RKO (cell line): ENCODE measurements at places on chromosomes 7 and 10.
A peak's percentile ranks its signal among the peaks of the same experiment; 100 is the strongest.

- no peak for DNase-seq
Measured at GRCh38 chr7:14073988-14074387, 84.5 kb upstream of the ETV1 start.

GRCh38 chr7:115047958-115048720 is 126.2 kb downstream of the MDFIC start:
- DNase-seq = no peak

DNA sequence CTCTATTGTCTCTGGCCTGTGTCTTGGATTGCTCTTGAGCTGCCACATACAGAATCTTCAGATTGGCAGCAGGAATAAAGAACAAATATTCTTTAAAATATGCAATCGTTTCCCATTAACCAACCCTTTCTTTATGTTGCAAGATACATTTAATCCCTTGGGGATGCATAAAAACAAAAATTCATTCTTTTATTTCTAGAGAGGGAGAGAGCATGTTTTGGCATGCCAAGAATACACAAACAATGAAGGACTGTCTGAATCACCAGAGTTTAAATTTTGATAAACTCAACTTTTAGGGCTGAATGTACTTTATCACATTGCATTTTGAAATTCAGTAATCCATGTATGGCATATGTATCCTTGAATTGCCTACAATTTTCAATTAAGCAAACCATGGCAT is 154.3 kb upstream of the SEMA3D start:
- DNase-seq = no peak

- DNase-seq = no peak
Measured at GRCh38 chr7:29957521-29958310, 31.9 kb downstream of the SCRN1 start.

GRCh38 chr10:89853781-89854191 is 152.4 kb downstream of the KIF20B start:
- no peak for DNase-seq

DNA sequence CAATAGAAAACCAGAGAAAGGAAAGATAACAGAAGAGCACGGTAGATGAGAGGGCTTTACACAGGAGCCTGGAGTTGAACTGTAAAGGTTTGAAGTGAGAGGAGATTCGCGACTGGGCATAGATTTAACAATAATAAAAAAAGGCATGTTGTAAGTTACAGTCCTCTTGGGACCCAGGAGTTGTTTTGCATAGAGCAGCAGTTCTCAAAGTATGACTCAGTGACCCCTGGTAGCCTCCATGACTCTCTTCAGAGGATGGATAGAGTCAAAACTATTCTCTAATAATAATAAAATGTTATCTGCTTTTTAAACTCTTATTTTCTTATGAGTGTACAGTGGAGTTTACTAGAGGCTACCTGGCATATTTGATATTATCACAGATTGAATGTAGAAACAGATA is 262.3 kb downstream of the SORCS3 start:
- DNase-seq = no peak

- peak; percentile 55 for DNase-seq
Measured at GRCh38 chr7:27155816-27156507, 513 bp downstream of the HOXA7 start.

GRCh38 chr7:84113286-84113685 is 81.3 kb downstream of the SEMA3A start:
- DNase-seq = no peak

DNA sequence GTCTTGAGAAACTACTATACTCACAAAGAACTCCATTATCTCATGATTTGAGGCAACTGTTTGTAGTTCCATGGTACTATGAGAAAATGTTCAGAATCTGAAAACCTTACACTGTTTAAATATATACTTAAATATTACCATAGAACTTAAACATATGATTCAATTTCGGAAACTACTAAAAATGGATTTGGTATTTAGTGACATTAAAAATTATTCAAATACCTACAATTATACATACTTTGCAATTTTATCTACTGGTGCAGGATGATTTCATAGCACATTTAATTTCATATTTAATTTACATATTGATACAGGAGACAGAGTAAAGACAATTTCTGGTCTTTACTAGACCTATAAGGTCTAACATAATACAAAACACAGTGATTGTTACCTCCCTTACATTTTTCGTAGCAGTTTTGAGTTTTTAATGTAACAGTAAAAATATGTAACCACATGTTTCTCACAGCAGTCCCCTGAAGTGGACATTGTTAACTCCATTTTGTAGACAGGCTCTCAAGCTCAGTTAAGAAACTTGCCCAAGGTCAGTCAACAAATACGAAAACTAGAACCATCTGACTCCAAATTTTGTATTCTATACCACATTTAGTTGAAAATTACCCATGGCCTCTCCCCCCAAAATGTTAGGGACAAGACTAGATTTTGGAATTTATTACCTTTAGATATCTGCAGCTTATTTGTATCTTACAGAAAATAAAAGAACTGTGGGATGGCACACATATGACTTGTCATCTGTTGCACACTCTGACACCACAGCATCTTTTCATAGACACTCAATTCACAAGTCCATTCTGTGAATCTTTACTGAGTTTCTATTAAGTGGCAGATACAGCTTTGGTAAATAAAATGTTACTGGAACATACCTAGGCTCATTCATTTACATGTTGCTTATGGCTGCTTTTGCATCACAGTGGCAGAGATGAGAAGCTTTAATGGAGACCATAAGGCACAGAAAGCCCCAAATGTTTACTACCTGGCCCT is 36.8 kb downstream of the MTPN start:
- no peak for DNase-seq

DNA sequence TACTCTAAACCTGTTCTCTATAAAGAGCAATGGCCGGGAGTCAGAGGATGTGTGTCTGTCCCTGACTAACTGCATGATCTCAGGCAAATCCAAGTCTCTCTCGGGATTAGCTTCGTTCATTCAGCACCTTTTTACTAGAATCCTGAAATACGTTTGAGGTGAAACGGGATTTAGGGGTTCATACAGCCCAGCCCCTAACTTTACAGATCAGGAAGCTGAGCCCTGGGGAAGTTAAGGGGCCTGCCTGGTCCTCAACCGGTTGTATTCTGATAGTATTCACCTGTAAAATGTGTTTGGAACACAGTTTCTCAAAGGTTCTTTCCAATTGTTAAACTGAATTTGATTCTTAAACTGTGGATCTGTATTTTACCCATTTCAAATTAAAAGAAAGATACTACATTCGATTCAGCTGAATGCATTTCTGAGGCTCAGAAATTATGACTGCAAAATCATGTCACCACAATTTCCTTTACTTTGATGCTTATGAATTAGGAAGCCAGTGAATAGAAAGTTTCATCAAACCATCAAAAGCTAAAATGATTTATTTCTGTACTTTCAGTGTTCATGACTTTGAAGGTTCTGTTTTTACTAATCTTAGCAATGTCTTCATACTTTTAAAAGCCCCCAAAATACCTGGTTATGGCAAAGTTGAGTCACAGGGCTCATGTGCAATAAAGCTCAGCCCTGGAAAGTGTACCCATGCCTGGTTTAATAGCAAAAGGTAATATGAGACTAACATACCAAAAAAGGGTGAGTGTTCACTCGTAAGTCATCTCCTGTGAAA is 28.9 kb upstream of the EZH2 start:
- no peak for DNase-seq

DNA sequence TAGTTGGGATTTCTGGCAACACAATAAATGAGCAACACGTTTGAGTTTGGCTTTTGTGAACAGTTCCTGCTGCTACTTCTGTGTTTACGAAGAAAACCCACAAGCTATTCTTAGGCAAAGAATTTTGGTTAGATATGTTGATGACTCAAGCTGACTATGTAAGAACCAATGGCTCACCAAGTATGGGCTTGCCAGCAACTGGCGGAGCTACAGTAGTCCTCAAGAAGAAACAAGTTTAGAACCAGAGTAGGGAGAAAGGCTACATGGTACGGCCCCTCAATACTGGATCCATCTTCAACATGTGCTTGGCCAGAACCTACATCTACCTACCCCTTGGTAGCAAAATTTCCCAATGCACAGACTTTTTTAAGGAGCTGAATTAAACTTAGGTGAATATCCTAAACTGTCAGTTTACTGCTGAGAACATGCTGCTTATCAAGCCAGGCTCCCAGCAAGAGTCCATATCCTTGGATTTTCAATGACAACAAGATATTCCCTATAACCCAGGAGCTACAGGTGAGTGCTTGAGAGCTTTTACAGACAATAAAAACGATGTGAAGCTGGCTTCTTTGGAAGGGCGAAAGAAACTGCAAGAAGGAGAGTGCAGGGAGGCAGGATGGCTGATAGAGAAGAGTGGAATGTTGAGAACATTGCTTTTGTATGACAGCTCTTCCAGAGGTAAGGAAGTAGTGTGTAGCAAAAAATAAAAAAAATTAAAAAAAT is 74.3 kb upstream of the ASAH2 start:
- DNase-seq = peak; percentile 89

DNA sequence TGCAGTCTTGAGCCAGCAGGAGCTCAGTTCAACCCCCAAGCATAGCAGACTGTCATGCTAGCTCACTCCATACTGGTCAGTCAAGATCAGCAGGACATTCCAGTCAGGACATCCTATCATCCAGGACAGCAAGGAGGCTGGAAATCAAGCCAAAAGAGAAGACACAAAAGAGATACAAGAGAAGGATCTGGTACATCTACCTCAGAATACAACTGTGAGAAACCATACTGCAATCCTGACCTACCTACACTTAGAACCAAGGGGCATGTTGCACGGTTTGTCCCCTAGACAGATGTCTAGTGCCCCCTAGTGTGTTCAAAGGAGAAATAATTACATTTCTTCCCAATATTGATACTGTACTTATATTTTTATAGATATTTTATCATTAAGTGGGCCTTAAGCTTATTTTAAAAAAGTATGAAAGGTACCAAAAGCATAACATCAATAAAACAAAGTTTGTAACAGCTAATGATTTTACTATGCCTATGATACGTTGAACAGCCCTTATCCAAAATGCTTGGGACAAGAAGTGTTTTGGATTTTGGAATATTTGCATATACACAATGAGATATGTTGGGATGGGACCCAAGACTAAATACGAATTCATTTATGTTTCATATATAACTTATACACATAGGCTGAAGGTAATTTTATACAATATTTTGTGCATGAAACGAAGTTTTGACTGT is 26.7 kb downstream of the ERCC6 start:
- DNase-seq = peak; percentile 69

DNA sequence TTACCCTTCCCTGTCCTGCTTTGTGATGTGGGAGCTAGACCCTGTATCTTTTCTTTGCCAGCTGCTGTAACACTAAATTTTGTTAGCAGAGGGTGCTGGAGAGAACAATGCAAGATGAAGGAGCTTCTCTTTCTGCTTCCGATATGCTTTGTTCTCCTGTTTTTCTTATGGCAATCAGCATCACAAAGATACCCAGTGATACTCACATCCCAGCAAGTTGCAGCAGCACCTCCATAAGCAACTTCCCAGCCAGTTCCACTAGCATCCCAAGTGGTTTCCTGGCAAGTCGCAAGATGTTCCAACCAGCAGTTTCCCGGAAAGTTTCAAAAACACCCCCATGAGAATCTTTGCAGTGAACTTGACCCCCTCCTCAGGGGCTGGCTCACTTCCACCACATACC is 148.6 kb downstream of the IMMP2L start:
- DNase-seq = no peak

GRCh38 chr10:128316121-128316726 is 190.0 kb upstream of the MKI67 start:
- DNase-seq = no peak

DNA sequence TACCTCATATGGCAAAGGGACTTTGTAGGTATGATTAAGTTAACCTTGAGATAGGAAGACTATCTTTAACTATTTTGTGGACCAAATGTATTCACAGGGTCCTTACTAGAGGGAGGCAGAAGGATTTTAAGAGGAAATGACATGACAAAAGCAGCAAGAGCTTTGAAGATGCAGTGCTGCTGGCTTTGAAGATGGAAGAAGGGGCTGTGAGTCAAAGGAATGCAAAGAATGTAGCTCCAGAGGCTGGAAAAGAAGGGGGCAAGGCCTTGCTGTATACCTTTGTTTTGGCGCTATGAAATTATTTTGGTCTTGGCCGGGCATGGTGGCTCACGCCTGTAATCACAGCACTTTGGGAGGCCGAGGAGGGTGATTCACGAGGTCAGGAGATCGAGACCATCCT is 3.2 kb upstream of the NRBF2 start:
- no peak for DNase-seq

GRCh38 chr7:7521259-7521658 is 14.4 kb downstream of the COL28A1 start:
- DNase-seq = no peak

DNA sequence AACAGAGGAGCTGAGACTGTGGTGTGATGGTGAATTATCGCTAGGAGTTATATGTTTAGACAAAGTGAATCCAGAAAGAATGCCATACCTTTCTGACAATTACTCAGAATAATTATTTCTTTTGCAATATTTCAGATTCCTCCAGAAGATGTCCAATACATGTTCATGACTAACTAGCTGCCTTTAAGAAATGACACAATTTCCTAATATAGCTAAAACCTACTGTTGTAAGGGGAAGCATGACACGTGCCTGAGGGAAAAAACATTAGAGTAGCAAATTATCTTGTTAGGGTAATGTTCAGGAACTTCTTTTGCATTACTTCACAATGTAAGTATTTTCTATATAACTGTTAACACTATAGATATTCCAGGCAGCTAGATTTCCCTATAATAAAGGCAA is 150.3 kb downstream of the COL28A1 start:
- DNase-seq = no peak

DNA sequence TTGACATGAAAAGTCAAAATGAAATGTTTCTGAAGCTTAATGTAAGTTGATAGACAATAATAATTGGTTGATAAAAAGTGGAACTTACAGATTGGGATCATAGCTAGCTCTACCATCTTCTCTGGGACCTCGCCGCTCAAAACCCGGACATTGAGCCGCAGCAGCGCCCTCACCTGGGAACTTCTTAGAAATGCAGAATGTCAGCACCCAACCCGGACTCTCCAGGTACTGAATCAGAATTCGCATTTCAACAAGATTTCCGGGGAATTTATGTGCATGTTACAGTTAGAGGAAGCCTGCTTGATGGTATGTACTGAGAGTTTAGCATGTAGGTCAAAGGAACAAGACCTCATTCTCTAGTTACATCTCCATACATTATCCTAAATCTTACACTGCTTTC is 36.7 kb upstream of the ABLIM1 start:
- DNase-seq = peak; percentile 20

GRCh38 chr7:3995187-3995586 is 686.9 kb upstream of the FOXK1 start:
- peak; percentile 4 for DNase-seq
